ENCODE measurements at places on chromosomes 11 and 22. TPM values are rescaled to one million over a fixed set of nuclear protein-coding genes. Genes with fewer than 3 reads are reported as not detected.
A peak's percentile ranks its signal among the peaks of the same experiment; 100 is the strongest.

The CADM1 gene
- polyA plus RNA-seq, result 24.0 TPM

The SORL1 gene
- 15.2 TPM for polyA plus RNA-seq

The STK33 gene
- 19.3 TPM for polyA plus RNA-seq

The ISX gene
- not detected for polyA plus RNA-seq

The BDNF gene
- 0.19 TPM for polyA plus RNA-seq

The PANX2 gene
- polyA plus RNA-seq, result 4.3 TPM

- peak; percentile 77 for DNase-seq
Measured at GRCh38 chr11:35419184-35419829, at the start of gene SLC1A2. SLC1A2 (minus strand) TSS chr11:35419558; CDS start chr11:35418966, 592 bp downstream.

GRCh38 chr22:30523646-30524489, 18.4 kb upstream of the SEC14L4 start:
- DNase-seq, result no peak

- no peak for DNase-seq
Measured at GRCh38 chr11:45052361-45052760, 94.1 kb upstream of the PRDM11 start.

- DNase-seq, result no peak
Measured at GRCh38 chr11:14764579-14765527, 121.2 kb downstream of the PDE3B start.

GRCh38 chr22:48084041-48084728, 1321.7 kb downstream of the TBC1D22A start:
- DNase-seq, result no peak

DNA sequence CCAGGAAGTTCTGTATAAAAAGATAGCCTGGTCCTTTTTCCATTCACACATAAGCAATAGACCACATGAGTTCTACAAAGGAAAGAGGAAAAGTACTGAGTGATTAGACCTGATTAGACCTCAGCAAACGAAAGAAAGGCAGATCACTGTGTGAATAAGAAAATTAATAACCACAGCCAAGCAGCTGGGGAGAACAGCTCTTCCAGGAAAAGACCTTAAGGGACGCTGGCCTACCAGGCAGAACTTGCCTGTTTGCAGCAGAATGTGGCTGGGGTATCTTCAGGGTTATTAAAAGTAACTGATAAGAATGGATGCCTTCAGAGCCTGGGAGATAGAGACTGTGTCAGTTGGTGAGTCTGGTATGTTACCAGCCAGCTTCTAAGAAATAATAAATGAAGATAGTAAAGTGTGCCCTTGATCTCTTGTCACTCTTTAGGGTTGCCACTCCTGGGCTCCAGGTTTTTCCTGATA, 172.9 kb downstream of the DBX1 start:
- no peak for DNase-seq

- DNase-seq, result peak; percentile 24
Measured at GRCh38 chr22:48092866-48093265, 1330.4 kb downstream of the TBC1D22A start.

DNA sequence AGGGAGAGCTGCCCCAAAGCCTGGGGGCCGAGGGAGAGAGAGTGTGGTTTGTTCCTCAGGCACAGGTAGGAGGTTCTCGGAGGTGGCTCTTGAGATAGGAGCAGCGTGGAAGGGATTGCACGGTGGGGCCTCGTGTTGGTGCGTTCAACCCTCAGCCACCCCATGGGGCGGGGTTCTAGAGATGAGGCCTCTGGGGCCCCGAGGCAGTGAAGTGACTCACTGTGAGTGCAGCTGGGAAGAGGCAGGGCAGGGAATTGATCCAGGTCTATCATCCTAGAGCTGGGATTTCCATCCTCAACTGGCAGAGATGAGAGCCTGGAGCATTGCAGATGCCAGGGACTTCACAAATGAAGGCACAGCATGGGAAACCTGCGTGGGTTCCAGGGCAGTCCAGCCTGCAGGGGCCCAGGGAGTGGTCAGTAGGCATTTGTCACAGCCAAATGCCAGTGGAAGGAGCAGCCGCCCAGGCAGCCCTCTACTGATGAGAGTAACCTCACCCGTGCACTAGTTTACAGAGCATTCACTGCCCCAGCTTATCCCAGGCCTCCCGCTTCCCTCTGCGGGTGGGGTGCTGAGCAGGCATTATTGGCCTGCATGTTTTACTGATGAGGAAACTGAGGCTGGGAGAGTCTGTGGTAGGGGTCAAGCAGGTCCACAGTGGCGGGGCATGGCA, 5.1 kb upstream of the SMARCB1 start:
- DNase-seq, result no peak

DNA sequence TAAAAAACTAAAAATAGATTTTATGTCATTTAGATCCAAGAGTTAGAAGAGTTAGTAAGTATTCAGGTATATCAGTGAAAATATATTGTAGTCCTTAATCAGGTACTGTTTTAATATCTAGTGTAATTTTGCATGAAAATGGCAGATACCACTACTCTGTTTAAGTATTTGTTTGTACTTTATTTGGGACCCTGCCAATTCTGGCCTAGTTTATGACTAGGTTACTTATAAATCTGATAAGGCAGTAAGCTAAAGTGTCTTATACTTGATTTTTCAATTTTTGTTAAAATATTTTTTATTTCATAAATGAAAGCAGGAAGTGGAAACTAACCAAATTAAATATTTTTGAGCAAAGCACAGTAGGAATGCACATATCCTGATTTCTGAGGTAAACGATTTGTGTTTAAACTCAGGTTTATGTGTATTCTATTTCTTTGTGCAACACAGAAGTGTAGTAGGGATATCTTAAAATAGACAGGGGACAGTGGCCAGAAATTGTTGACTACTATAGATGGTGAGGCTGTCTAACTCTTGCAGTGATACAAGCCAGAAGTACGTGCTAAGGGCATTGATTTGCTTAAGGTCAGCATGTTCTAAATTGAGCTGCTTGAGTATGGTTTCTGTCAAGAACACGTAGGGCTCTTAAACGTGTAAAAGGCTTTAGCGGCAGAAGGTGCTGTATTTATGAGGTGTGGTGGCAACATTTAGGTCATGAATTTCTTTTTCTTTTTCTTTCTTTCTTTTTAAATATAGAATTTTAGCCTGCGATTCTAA, 34.0 kb downstream of the HIPK3 start:
- DNase-seq, result no peak

DNA sequence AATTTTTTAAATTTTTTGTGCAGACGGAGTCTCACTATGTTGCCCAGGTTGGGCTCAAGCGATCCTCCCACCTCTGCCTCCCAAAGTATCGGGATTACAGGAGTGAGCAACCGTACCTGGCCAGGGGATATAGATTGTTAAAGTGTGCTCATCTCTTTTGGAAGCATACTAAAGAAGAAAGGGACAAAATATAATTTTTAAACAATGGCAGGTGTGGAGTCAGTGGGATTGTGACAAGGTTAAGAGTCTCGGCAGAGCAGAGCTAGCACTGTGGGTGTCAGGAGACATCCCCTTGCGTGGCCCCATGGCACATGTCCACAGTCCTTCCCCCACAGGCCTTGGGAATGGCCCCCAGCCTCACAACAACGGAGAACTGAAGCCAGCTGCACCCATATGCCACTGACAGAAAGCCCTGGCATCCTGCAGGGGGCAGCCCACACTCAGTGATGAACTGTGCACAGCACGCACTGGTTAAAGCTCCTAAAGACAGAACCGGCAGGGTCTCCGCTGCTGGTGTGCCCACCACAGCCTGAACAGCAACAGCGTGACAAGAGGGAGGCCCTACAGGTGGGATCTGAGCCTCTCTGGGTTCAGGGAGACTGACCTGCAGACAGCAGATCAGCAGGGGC, 29.9 kb downstream of the SERPIND1 start:
- peak; percentile 38 for DNase-seq

DNA sequence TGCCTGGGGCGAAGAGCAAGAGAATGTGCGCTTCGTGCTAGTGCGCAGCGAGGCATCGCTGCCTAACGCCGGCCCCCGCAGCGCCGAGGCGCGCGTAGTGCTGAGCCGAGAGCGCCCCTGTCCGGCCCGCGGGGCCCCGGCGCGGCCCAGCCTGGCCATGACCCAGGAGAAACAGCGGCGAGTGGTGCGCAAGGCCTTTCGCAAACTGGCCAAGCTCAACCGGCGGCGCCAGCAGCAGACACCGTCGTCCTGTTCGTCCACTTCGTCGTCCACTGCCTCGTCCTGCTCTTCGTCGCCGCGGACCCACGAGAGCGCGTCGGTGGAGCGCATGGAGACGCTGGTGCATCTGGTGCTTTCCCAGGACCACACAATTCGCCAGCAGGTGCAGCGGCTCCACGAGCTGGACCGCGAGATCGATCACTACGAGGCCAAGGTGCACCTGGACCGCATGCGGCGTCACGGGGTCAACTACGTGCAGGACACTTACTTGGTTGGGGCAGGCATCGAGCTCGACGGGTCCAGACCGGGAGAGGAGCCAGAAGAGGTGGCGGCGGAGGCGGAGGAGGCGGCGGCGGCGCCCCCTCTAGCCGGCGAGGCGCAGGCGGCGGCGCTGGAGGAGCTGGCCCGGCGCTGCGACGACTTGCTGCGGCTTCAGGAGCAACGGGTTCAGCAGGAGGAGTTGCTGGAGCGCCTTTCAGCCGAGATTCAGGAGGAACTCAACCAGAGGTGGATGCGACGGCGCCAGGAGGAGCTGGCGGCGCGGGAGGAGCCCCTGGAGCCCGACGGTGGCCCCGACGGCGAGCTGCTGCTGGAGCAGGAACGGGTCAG, 1.0 kb downstream of the RASSF10 start:
- peak; percentile 65 for DNase-seq

GRCh38 chr22:37379085-37379484, 48.2 kb downstream of the ELFN2 start:
- DNase-seq, result no peak

- no peak for DNase-seq
Measured at GRCh38 chr11:104564921-104565582, 333.2 kb downstream of the CASP12 start.

GRCh38 chr11:79896258-79896657, 455.4 kb upstream of the TENM4 start:
- no peak for DNase-seq

GRCh38 chr11:71156301-71156700, 96.1 kb downstream of the SHANK2 start:
- DNase-seq, result no peak
